Pancreas (tissue), 10 donors: ENCODE measurements at places on chromosomes 13 and 19. TPM values are rescaled to one million over a fixed set of nuclear protein-coding genes. Genes with fewer than 3 reads are reported as not detected.

The C2CD4C gene
- 1.2 TPM for total RNA-seq

DNA sequence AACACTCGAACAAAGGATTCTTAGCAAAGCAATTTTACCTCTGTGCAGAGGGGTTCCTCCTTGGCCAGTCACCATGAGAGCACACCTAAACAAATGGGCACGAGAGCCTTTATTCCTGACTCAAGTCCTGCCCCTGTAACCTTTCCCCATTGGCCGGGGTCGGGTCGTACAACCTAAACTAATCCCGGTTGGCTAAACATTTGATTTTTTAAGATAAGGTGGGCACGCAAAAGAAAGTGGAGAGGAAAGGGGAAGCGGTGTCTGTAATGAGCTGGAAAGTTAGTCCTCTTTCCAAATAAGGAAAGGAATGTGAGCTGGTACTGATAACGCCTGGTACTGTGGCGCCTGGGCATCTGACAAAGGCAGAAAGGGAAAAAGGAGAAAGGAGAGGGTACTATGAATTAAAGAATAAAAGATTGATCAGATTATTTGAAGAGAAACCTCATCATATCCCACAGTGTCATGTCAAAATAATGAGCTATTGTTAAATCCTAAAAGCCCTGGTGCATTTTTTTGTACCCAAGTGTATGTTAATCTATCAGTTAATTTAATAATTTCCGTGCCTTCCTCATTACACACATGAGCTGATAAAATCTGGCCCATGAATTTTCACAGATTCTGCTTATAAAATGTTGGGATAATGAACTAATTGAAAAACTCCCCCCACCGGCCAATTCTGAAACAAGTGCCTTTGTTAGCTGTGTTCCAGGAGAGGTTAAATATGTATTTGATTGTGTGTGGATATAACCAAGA lies 335.7 kb downstream of the RFC3 start:
- no peak for DNase-seq

GRCh38 chr19:5926641-5927440 lies 12.8 kb downstream of the CAPS start:
- no peak for DNase-seq

DNA sequence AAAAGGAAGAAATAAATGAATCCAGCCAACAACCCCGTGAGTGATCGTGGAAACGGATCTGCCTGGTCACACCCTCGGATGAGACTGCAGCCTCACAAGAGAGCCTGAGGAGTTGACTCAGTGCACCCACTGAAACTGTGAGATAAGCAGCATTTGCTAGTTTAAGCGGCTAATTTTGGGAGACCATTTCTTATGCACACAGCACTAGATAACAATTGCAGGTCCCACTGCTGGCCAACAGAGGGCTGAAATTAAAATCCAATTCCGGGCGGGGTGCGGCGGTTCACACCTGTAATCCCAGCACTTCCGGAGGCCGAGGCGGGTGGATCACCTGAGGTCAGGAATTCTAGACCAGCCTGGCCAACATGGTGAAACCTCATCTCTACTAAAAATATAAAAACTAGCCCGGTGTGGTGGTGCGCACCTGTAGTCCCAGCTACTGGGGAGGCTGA lies 3.6 kb downstream of the UQCR11 start:
- no peak for DNase-seq
